ENCODE measurements at places on chromosomes 2 and 18. TPM values are rescaled to one million over a fixed set of nuclear protein-coding genes. Genes with fewer than 3 reads are reported as not detected.

DNA sequence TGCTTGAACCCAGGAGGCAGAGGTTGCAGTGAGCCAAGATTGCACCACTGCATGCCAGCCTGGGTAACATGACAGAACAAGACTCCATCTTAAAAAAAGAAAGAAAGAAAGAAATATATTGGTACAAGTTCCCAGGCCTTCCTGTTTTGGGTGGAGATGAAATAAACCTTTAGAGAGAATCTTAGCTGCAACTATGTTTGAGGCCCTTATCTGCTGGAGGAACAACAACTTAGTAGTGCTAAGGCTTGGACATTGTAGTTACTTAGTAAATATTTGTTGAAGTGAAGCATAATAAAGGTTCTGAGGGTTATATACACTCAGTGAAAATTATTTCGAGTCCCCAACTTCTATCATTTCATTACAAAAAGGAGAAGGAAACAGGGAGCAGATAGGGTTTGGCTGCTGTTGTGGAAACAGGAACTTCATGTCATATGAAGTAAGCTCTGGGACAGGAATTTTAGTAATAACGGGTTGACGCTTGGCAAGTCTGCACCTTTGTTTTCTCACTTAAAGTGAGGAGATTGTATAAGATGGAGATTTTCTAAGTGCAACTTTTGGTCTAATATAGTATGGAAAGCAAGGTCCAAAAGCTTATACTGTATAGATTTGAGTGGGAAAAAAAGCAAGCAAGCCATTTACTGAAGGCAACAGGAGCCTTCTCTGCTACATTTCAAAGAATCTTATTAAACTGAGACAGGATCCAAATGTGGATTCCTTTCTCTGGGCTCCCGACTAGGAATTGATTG lies 40.0 kb upstream of the AGPS start:
- peaks cover 2% of the 10 kb centered on the region for H3K4me1 ChIP-seq
- DNase-seq = no peak
- H3K27me3 ChIP-seq = no peaks in the 10 kb centered on the region
- H3K27ac ChIP-seq = no peak overlapping the region
- no peak overlapping the region for H3K4me3 ChIP-seq

OTOS gene
- total RNA-seq = not detected

MDH1B gene
- total RNA-seq = 1.3 TPM

PRSS56 gene
- not detected for total RNA-seq
